ENCODE measurements at places on chromosomes 13 and 19.

- DNase-seq: peak; percentile 67
These were observed 431 bp downstream of the FUT3 start for GRCh38 chr19:5850743-5851293.

GRCh38 chr13:34035178-34035577 is 217.2 kb downstream of the RFC3 start:
- DNase-seq: no peak

DNA sequence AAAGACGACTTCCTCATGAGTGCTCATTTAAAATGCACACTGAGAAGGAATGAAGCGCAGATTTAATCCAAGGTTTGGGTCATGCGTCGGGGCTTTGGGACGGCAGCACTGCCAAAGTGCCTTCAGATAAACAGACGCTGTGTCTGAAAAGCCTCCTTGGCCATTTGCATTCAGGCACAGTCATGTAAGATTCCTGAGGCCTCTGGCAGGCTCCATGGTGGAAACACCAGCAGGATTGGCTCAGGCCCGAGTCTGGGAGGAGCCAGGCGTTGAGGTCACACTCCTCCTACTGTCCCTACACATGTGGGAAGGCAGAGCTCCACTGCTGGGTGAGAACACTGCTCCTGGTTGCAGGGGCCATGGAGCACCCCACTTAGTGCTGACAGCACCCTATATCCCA is 113.3 kb upstream of the KL start:
- peak; percentile 17 for DNase-seq

DNA sequence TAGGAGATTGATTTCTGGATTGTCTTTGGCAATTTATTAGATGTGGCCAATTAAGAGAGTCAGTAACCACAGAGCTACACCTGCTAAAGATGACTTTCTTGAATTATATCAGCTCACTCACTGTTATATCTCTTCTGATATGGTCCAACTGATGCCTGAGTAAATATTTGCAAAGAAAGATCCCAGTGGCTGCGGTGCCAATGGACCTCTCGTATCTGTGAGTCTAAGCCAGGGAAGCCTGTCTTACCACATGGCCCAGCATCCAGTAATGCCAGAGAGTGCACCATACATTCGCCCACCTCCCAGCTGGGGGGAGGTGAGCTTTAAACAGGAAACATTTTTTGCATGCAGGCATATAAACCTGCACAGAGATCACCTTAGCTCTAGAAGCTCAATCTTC is 82.7 kb upstream of the SLC15A1 start:
- no peak for DNase-seq

DNA sequence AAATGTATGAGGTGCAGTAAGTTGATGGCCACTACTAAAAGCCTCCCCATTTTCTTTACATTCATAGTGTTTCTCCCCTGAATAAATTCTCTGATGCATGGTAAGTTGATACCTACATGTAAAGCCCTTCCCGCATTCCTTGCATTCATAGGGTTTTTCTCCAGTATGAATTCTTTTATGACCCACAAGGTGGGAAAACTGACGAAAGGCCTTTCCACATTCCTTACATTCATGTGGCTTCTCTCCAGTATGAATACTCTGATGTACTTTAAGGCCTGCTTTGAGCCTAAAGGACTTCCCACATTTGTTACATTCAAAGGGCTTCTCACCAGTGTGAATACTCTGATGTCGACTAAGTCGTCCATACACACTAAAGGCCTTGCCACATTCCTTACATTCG is 20.5 kb downstream of the ZNF607 start:
- DNase-seq: no peak

GRCh38 chr13:20501120-20501519 is 24.5 kb downstream of the CRYL1 start:
- no peak for DNase-seq

DNA sequence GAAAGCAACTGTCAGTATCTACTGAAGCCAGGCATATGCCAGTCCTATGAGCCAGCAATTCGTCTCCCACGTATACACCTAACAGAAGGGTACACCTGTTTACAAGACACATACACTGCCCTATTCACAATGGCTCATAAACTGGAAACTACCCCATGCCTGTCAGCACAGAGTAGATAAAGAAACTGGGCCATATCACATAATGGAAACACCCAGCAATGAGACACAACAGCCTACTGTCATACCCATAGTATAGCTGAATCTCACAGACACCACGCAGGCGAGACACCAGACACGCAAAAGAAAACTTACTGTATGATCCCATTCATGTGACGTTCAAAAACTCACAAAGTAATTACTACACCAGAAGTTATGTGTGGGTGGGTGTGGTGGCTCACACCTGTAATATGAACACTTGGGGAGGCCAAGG is 15.7 kb downstream of the NOSIP start:
- DNase-seq: no peak

All from amniotic epithelial cell (primary cell).